ENCODE measurements at places on chromosomes 2 and 18.

GRCh38 chr2:96163415-96163767, 18.2 kb upstream of the DUSP2 start:
- no peaks in the 10 kb centered on the region for H3K4me1 ChIP-seq
- no peak overlapping the region for H3K27ac ChIP-seq
- H3K36me3 ChIP-seq: no peaks in the 10 kb centered on the region
- ATAC-seq: no peak
- H3K27me3 ChIP-seq: peaks cover 14% of the 10 kb centered on the region
- no peak overlapping the region for H3K4me3 ChIP-seq

DNA sequence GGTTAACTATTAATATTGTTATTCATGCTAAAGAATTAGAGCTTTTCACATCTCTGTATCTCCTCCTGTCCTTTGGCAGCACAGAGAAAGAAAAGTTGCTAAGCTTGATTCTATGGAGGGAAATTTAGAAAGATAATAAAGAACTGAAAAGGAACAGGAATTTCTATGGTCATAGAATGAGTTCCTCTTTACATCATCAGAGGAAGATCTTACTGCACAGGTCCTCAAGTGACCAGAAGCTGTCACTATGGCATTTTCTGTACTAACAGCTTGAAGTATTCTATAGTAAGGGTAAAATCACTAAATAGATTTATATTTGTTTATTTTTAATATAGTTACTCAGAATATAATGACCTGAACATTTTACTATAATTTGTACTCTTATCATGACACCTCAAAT, 6.0 kb upstream of the PRKD3 start:
- H3K4me1 ChIP-seq: peaks cover 16% of the 10 kb centered on the region
- no peak overlapping the region for H3K27ac ChIP-seq
- H3K27me3 ChIP-seq: no peaks in the 10 kb centered on the region
- ATAC-seq: no peak
- H3K36me3 ChIP-seq: no peaks in the 10 kb centered on the region

DNA sequence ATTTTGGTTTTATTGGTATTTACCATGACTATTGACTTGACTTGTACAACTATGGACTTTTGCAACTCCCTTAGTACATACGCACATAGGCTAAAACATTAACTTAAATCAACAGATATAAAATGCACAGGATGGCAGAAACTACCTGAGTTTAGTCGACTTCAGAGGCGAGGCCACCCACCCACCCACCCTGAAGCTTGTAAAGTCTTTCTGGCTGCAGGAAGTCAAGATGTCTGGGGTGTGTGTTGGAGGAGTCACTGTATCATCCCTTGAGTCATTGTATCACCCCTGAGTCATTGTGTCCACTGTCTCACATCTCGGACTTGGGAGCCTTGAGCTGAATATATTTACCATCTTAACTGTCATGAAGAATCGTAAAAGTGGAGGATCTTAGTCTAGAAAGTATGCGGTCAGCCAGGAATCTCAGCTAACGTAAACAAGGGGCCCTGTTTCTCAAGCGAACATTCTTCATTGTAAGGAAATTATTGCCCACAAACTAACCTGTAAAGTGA, 140.0 kb upstream of the ST6GAL2 start:
- H3K27ac ChIP-seq: no peak overlapping the region
- no peak overlapping the region for H3K4me3 ChIP-seq
- ATAC-seq: no peak
- H3K4me1 ChIP-seq: no peaks in the 10 kb centered on the region

DNA sequence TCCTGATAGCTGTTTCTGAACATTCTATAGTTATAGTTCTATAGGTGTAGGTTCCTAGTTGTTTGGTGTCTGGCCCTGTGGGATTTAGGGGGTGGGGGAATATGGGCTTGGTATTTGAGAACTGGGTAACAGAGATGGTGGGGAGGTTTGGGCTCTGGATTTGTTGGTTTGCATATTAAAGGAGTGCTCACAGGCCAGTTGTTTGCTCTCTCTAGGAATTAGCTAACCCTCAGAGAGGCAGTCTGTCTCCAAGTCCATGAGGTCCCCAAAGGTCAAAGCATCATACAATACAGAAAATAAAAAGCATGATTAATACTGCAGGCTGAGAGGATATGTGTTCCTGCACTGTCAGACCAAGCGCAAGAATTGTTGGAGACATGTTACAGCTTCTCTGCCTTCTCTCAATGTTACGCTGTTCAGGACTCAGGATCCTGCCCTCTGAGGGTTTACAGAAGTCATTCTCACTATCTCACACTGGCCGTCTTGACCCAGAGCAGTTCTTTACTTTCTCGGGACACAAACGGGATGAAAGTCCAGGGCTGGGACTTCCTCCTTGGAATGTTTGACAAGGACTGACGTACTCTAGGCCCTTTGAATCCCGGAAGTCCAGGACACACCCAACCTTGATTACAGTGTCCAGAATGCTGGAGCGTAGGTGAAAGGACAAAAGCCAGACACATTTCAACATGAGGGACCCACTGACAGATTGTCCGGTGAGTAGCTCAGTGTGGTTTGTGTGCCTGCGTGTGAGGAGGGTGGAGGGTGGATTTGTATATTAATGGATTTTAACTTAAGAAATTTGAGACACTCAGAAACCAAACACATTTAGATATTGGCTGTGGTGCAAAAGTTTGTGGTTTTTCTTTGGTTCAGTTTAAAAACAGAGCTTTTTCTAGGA, at the start of gene NOSTRIN:
Gene NOSTRIN, plus strand, starts transcription at position 677 of the 898 bp plus-strand sequence. Its CDS starts 10 bp downstream, at position 687.
- H3K4me1 ChIP-seq: no peaks in the 10 kb centered on the region
- peak within 1 kb of the TSS; percentile 43 for H3K27ac ChIP-seq
- ATAC-seq: peak; percentile 70
- H3K4me3 ChIP-seq: peak within 1 kb of the TSS; percentile 27
- no peaks in the 10 kb centered on the region for H3K27me3 ChIP-seq
- H3K36me3 ChIP-seq: no peaks in the 10 kb centered on the region

- no peaks in the 10 kb centered on the region for H3K27me3 ChIP-seq
- H3K36me3 ChIP-seq: no peaks in the 10 kb centered on the region
- ATAC-seq: no peak
- H3K27ac ChIP-seq: no peak overlapping the region
Observed at GRCh38 chr18:24543795-24544498, 83.5 kb downstream of the HRH4 start.

DNA sequence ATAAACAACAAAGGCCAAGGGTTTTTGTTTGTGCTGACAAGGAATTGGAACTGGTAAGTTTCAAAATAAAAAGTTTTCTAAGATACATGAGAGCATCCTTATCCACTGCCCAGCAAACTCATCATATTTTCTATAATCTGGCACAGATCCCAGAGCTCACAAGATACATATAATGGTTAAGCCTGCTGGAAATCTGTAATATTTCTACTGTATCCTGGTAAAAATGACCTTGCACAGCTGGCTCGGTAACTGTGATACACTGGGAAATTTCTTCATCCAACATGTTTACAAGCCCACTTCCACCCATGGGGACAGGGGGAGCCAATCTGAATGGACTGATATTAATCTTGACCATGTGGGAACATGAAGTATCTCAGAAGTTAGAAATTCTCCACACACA, 425.4 kb upstream of the MMADHC start:
- H3K27me3 ChIP-seq: no peaks in the 10 kb centered on the region
- no peaks in the 10 kb centered on the region for H3K4me1 ChIP-seq
- no peak overlapping the region for H3K27ac ChIP-seq
- H3K36me3 ChIP-seq: no peaks in the 10 kb centered on the region
- ATAC-seq: no peak

DNA sequence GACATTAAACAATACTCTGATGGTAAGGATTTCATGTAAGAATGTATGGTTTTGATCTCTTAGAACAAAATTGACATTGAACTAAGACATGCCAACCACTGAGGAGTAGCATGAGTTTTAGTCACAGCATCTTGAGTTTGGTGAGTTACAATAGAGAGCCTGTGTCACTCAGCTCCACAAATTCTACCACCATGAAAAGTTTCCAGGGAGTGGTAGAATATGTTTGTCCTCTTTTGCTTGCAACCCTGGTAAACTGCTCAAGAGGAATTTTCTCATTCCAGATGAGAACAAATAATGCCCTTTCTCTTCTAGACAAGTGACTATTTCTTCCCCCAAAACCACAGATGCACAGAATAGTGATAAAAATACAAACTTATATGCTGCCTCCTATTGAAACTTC, 502.0 kb upstream of the VRK2 start:
- peaks cover 3% of the 10 kb centered on the region for H3K27me3 ChIP-seq
- no peak for ATAC-seq
- H3K4me3 ChIP-seq: no peak overlapping the region
- H3K27ac ChIP-seq: no peak overlapping the region
- H3K4me1 ChIP-seq: no peaks in the 10 kb centered on the region

DNA sequence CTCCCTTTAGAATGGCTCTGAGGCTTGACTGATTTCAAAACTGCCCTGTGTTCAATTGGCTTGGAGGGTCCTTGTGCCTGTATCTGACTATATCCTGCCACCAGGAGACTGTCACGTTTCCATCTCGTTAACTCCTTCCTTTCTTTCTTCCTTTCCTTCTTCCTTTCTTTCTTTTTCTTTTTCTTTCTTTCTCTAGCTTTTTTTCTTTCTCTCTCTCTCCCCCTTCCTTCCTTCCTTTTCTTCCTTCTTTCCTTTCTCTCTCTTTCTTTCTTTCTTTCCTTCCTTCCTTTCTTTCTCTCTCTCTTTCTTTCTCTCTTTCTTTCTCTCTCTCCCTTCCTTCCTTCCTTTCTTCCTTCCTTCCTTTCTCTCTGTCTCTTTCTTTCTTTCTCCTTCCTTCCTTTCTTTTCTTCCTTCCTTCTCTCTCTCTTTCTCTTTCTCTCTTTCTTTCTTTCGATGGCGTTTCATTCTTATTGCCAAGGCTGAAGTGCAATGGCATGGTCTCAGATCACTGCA, 38.1 kb upstream of the EML6 start:
- no peaks in the 10 kb centered on the region for H3K36me3 ChIP-seq
- no peaks in the 10 kb centered on the region for H3K4me1 ChIP-seq
- H3K27ac ChIP-seq: no peak overlapping the region
- H3K27me3 ChIP-seq: no peaks in the 10 kb centered on the region

DNA sequence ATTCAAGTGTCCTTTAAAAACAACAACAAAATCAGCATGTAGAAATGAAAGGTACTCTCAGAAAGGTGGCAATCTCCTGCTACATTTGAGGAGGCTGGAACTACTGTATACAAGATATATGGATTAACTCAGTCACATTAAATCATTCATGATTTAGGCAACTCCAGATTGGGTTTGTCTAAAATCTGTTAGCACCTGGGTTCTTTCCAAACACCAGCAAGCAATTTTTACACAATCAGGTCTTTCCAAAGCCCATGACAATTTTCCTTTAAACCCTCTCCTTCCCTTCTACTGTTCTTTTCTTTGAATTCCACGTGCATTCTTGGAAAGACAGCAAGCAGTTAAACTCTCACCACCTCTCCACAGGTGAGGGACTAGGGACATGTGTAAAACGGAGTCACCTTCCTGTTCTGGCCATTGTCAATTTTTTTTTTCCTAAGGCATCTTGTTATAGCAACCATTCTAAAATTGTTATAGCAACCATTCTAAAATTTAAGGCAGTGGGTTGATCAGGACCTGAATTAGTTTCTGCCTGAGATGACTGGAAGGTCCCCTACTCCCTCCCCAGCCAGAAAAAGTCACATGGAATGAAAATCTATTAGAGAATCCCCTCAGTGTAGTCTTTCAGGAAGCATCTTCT, 113.9 kb downstream of the ANKRD44 start:
- peaks cover 30% of the 10 kb centered on the region for H3K4me1 ChIP-seq
- peak overlapping the region; percentile 72 for H3K27ac ChIP-seq
- no peaks in the 10 kb centered on the region for H3K36me3 ChIP-seq

DNA sequence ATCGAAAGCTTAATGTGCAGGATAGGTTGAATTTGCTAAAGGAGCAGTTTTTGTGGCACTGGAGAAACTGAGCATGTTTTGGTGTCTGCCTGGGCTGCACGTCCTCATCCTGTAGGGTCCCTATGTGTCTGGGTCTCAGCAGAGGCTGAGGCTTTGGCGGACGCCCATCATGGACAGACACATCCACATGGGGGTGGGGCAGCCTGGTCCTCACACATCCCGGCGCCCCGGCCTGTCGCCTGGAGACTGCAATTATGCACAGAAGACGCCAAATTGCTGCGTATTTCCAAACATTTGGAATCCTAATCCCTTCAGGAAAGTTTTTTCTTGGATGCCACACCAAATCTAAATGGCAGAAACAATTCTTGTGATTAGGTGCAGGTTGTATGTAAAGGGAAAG, 128.2 kb upstream of the TWIST2 start:
- no peaks in the 10 kb centered on the region for H3K27me3 ChIP-seq
- no peak for ATAC-seq
- H3K4me1 ChIP-seq: peaks cover 14% of the 10 kb centered on the region
- H3K4me3 ChIP-seq: no peak overlapping the region
- no peaks in the 10 kb centered on the region for H3K36me3 ChIP-seq

DNA sequence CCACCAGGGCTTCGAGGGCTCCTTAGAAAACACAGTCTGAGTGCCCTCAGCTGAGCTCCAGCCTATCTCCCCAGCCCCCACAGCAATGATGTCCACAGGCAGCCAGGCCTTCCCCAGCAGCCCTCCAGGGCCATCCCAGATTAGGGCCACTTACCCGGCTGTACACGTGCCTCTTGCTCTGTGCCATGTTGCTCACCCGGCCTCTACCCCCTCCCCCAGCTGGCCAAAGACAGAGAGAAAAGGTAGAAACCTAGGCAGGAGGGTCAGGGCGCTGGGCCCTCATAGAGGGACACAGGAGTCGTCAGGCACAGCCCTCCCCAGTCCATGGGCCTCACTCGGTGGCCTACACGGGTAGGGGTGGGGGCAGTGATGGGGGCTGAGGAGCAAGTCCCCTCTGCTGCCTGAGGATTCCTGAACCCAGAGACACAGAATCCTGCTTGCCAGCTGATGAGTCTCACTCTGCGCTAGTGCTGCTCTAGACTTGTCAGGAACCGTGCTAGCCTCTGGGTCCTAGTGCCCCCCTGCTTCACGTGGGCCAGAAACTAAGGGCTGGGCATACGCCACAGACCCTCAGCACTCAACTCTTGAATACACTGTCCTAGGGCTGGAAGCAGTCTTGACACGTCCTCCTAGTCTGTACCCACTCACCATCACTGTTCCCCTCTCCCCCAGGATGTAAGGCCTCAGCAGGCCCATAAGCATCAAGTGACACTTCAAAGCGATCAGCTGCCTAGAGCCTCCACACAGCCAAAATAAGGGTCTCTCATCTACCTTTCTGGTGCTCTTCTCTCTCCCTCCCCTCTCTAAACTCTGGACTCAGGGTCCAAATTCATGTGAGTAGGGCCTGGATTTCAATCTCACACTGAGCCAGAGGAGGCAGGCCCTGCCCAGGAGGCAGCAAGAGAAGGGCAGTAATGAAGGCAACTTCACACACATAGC, at the start of gene DCTN1:
Gene DCTN1, minus strand, starts transcription at position 461 of the 939 bp plus-strand sequence. Its CDS starts 274 bp downstream, at position 187.
- peak within 1 kb of the TSS; percentile 55 for H3K27ac ChIP-seq
- no peaks in the 10 kb centered on the region for H3K27me3 ChIP-seq
- peak; percentile 73 for ATAC-seq
- peaks cover 35% of the 10 kb centered on the region for H3K36me3 ChIP-seq
- H3K4me3 ChIP-seq: peak within 1 kb of the TSS; percentile 54
- H3K4me1 ChIP-seq: peaks cover 26% of the 10 kb centered on the region

DNA sequence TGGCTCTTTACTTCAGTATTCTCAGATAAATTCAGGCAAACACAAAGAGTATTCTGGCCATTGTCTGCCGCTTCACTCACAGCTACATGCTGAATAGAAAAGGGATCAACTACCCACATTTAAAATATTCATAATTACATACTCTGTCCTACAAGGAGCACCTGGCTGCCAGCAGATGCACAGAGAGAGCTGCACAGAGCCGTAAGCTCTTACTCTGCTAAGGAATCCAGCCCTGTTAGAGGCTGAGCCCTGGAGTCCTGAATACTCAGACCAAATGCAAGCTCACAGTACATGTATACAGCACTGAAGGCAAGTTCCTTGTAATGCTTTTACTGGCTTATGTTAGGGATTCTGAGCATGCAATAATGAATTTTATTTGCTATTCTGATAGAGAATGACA, 80.3 kb downstream of the FTCDNL1 start:
- no peaks in the 10 kb centered on the region for H3K36me3 ChIP-seq
- no peak overlapping the region for H3K27ac ChIP-seq
- no peaks in the 10 kb centered on the region for H3K4me1 ChIP-seq
- ATAC-seq: no peak
